Activated CD4-positive, alpha-beta memory T cell treated with anti-CD3 and anti-CD28 coated beads for 36 hours (primary cell): ENCODE measurements at places on chromosomes 1 and 21. TPM values are rescaled to one million over a fixed set of nuclear protein-coding genes. Genes with fewer than 3 reads are reported as not detected.
A peak's percentile ranks its signal among the peaks of the same experiment; 100 is the strongest.

The TOR1AIP1 gene
- total RNA-seq = 57.4 TPM

DNA sequence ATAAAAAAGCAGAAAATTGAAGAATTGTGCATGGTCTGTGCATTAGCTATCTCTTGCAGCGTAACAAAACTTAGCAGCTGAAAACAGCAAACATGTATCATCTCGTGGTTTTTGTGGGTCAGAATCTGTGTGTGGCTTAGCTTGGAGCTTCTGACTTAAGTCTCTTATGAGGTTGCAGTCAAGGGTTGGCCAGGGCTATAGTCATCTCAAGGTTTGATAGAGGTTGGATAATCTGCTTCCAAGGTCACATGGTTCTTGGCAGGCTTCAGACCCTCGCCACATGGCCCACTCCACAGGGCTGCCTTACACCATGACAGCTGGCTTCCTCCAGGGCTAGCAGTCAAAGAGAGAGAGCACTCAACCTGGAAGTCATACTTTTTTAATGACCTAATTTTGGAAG is 35.9 kb downstream of the CNST start:
- no peak overlapping the region for H3K27ac ChIP-seq
- H3K4me3 ChIP-seq = no peak overlapping the region
- DNase-seq = peak; percentile 43
- H3K27me3 ChIP-seq = no peaks in the 10 kb centered on the region
- peaks cover 5% of the 10 kb centered on the region for H3K36me3 ChIP-seq

The RAD54L gene
- total RNA-seq = 64.9 TPM

The IVL gene
- total RNA-seq = not detected

DNA sequence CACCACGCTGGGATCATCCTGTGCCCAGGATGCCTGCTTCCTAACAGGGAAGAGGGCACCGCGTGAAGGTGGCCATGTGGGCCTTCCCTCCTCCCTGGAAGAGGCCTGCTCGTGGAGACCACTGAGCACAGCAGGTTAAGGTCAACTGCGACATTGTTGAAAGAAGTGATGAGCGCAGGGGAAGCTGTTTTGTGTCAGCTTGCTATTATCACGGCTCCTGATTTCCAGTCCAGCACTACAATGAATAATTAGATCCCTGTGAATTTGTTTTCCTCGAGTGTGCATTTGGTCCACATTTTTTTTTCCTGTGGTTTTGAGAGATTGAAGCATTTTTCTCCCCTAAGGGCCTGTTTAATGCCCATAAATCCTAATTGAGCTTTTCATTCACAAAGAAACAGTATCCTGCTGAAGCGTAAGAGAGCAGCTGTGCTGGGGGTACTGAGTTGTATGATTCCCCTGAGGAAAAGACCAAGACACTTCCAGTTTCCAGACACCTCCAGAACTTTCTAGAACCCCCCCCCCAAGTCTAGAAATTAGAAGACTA is 204.9 kb downstream of the KCNJ6 start:
- no peaks in the 10 kb centered on the region for H3K36me3 ChIP-seq
- peaks cover 16% of the 10 kb centered on the region for H3K27me3 ChIP-seq
- no peak for DNase-seq
- no peaks in the 10 kb centered on the region for H3K4me1 ChIP-seq
- H3K27ac ChIP-seq = no peak overlapping the region
- H3K4me3 ChIP-seq = no peak overlapping the region

GRCh38 chr1:108028841-108029388 is 63.9 kb upstream of the VAV3 start:
- no peaks in the 10 kb centered on the region for H3K27me3 ChIP-seq
- H3K27ac ChIP-seq = no peak overlapping the region
- H3K4me3 ChIP-seq = no peak overlapping the region
- no peak for DNase-seq
- H3K4me1 ChIP-seq = no peaks in the 10 kb centered on the region

GRCh38 chr1:95427525-95427924 is 193.5 kb downstream of the RWDD3 start:
- no peaks in the 10 kb centered on the region for H3K27me3 ChIP-seq
- no peaks in the 10 kb centered on the region for H3K36me3 ChIP-seq

DNA sequence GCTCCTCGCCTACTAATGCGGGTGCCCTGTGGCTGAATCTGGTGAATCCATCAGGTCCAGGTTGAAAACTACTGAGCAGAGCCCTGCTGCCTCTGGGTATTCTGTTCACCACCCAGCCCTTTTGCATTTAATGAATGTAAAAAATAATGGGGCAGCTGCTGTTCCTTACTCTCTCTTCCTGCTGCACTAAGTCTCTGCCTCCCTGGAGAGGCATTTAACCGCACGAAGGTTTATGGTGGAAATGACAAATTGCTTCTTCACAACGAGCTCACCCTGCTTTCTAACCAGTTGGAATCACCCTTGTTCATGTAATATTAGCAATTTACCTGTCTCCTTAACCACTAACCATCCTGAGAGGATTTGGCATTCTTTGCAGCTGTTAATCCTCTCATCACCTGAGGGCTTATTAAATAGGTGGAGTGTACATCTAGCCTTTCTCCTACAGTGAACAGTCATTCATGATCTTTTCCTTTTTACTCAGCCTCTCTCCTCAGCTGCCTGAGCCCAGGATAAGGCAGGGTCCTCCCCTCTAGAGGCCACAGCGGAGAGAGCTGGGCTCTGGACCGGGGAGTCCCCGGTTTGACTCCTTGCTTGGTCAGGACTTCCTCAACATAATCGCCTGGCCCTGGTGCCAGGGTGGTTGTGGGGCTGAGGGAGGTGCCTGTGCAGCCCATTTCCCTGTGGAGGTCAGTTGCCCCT is 97.6 kb downstream of the NOS1AP start:
- H3K4me3 ChIP-seq = no peak overlapping the region
- H3K36me3 ChIP-seq = no peaks in the 10 kb centered on the region
- no peak for DNase-seq
- peaks cover 11% of the 10 kb centered on the region for H3K27me3 ChIP-seq

DNA sequence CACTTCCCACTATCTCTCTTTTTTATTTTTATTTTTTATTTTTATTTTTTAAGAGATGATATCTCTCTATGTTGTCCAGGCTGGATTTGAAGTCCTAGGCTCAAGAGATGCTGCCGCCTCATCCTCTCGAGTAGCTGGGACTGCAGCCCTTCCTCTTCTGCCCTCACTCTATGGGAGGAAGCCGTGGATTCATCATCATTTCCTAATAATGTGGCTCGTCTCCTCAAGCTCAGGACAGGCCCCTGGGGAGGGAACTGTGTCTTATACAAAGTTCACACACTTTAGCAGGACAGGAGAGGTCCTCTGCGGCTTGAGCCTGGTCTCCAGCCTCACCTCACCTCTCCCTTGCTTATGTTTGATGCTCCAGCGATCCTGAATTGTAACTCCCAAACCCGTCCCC is 16.5 kb upstream of the IFFO2 start:
- H3K4me1 ChIP-seq = peaks cover 9% of the 10 kb centered on the region
- DNase-seq = no peak
- H3K36me3 ChIP-seq = no peaks in the 10 kb centered on the region
- H3K4me3 ChIP-seq = no peak overlapping the region

The LRRC71 gene
- not detected for total RNA-seq

The FCRLB gene
- not detected for total RNA-seq

DNA sequence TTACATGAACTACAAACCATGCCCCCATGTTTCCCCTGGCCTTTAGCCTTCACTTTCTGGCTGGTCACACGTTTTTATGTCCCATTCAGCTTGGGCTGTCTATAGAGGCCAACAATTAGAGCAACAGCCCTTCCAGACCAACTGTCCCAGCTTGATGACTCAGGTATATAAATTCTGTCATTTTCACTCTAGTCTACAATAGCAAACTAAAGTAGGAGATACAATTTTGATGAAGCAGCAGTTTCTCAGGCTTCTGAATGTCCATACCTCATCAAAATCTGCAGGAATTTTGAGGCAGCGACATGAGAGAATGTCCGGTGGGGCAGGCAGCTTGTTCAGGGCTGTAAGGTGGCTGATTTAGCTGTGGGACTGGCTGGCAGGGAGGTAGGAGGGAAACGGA is 45.6 kb upstream of the VAV3 start:
- no peaks in the 10 kb centered on the region for H3K36me3 ChIP-seq
- no peaks in the 10 kb centered on the region for H3K27me3 ChIP-seq
- no peak overlapping the region for H3K27ac ChIP-seq
- no peak overlapping the region for H3K4me3 ChIP-seq
- DNase-seq = no peak
- H3K4me1 ChIP-seq = peaks cover 9% of the 10 kb centered on the region

DNA sequence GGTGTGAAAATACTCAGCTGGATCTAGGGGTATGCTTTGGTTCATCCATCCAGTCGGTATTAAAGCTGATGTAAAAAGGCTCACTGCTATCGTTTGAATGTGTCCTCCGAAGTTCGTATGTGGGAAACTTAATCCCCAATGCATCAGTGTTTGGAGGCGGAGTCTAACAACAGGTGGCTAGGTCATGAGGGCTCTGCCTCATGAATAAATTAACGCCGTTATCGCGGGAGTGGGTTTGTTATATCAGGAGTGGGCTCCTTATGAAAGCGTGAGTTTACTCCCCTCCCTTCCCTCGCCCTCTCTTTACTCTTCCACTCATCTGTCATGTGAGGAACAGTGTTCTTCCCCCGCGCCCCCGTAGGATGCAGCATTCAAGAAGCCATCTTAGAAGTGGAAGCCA is 48.9 kb upstream of the ZNF281 start:
- H3K36me3 ChIP-seq = no peaks in the 10 kb centered on the region
- no peak overlapping the region for H3K4me3 ChIP-seq
- H3K27me3 ChIP-seq = peaks cover 2% of the 10 kb centered on the region
- DNase-seq = no peak

- DNase-seq = peak; percentile 64
- peak overlapping the region; percentile 64 for H3K27ac ChIP-seq
- peaks cover 11% of the 10 kb centered on the region for H3K36me3 ChIP-seq
- no peaks in the 10 kb centered on the region for H3K27me3 ChIP-seq
Measured at GRCh38 chr1:15411593-15412137, 2.0 kb downstream of the EFHD2 start.

GRCh38 chr1:84350104-84350503 is 48.2 kb upstream of the DNASE2B start:
- no peak overlapping the region for H3K27ac ChIP-seq
- H3K27me3 ChIP-seq = no peaks in the 10 kb centered on the region
- H3K36me3 ChIP-seq = no peaks in the 10 kb centered on the region
- H3K4me1 ChIP-seq = no peaks in the 10 kb centered on the region
- DNase-seq = no peak

GRCh38 chr1:94725566-94725965 is 94.6 kb upstream of the SLC44A3 start:
- H3K4me1 ChIP-seq = no peaks in the 10 kb centered on the region
- no peaks in the 10 kb centered on the region for H3K36me3 ChIP-seq
- H3K27ac ChIP-seq = no peak overlapping the region
- DNase-seq = no peak
- H3K4me3 ChIP-seq = no peak overlapping the region

The CACNA1S gene
- total RNA-seq = not detected

The KCNH1 gene
- not detected for total RNA-seq

DNA sequence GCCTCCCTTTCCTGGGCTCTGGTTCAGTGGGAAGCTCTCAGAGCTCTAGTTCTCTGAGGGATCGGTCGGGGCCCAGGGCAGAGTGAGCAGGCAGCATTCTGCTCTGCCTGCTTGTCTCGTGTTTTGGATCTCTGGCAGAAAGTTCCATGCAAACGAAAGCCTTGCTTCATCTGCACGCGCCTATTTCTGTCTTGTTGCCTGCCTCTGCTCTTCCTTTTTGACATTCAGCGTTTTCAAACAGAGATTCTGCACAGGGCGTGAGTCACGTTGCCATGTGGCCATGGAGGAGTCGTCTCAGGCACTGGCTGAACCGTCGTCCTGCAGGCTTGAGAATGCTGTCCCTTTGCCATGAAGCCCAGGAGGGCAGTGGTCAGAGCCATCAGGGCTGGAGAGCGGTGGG is 20.3 kb downstream of the AJAP1 start:
- no peaks in the 10 kb centered on the region for H3K4me1 ChIP-seq
- H3K4me3 ChIP-seq = no peak overlapping the region
- H3K36me3 ChIP-seq = no peaks in the 10 kb centered on the region
- H3K27ac ChIP-seq = no peak overlapping the region

DNA sequence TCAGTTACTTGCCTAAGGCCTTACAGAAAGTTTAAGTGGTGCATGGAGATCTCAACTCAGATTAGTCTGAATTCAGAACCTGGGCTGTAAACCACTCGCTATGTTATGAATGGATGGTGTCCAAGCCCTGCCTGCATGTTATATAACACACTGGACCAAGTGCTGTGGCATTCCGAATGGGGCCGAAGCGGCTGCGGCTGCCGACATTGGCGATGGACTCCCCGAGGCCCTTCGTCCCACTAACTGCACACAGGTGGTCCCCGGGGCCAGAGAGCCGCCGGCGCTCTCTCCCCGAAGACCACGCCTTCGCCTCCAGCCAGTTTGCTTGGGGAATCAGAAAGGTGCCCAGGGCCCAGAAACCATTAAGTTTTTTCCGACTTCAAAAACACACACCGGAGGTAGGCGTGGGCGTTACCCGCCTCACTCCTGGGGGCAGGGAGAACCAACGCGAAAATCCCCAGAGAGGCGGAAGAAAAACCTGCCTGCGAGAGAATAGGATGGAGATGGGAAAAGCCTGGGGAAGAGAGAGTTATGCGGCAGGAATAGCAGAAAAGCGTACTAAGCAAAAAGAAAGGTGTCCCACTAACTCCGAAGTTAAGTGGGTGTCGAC is 579 bp upstream of the TENT5C start:
- H3K4me1 ChIP-seq = peaks cover 36% of the 10 kb centered on the region
- peaks cover 12% of the 10 kb centered on the region for H3K36me3 ChIP-seq
- H3K4me3 ChIP-seq = peak overlapping the region; percentile 91
- peak overlapping the region; percentile 94 for H3K27ac ChIP-seq
- no peaks in the 10 kb centered on the region for H3K27me3 ChIP-seq

The TFF2 gene
- not detected for total RNA-seq

GRCh38 chr1:178869119-178869697 is 1.7 kb downstream of the ANGPTL1 start:
- H3K27me3 ChIP-seq = no peaks in the 10 kb centered on the region
- H3K36me3 ChIP-seq = no peaks in the 10 kb centered on the region
- peaks cover 3% of the 10 kb centered on the region for H3K4me1 ChIP-seq
- DNase-seq = no peak

DNA sequence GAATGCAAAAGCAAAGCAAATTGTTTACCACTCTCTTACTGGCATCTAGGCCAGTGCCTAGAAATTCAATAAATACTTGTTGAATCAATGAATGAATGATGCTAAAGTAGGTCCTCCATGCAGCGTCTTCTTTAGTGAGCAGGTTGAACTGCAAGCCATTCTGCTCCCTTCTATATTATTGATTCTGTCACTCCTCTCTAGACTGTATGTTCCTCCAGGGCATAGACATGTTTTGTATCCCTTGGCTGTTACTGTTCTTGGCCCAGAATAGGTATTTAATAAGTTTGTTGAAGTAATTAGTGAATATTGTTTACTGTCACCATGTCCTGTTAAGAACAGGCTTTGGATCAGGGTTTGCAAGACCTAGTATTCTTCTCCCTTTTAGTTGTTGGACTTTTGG is 43.7 kb downstream of the OSBPL9 start:
- H3K27ac ChIP-seq = no peak overlapping the region
- H3K27me3 ChIP-seq = no peaks in the 10 kb centered on the region
- no peak overlapping the region for H3K4me3 ChIP-seq
- no peaks in the 10 kb centered on the region for H3K4me1 ChIP-seq
